ENCODE measurements at places on chromosomes 1 and 21.
A peak's percentile ranks its signal among the peaks of the same experiment; 100 is the strongest.

DNA sequence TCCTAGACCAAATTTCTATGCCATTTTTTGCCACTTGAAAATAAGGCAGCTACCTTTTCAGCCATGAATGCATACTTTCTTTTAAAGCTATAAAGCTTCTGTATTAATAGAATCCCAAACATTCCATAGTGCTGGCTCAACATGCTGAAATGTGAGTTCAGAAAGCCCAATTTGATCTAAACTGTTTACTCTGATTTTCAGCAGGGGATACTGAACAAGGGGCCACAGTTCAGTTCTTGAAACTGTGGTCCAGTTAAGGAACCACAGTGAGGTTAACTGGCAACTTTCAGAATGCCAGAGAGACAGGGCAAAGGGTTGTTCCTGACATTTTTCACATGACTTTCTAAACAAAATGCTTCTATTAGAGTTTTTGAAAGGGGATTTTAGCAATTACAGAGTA lies 85.7 kb upstream of the COL11A1 start:
- no peak for DNase-seq

DNA sequence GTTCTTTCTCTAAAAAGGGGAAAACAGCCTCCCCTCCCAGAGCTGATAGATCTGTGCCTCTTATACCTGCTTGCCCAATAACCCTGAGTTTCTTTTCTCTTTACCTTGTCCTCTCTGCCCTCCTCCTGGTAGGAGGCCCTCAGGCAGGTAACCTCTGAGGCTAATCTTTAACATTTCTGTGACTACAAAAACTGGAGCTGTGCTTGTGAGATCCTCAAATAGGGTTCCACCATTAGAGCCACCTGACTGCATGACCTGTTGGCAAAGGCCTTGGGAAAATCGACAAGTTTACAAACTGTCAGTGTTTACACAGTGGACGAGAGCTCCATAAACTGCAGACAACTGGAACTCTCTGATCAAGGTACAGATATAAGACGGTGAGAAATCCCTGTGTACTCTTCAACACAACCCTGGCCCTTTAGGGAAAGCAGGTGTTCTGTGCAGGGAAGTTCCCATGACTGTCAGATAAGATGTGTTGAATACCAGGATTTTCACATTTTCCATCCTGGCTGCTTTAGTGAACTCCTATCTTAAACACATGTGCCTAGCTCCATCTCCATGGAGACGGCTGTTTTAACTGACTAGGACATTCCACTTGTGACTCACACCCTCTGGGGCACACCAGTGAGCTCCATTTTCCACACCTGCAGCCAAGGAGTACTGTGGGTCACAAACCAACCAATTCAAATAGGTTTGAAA lies 38.3 kb downstream of the ECE1 start:
- DNase-seq = peak; percentile 73

GRCh38 chr21:36263797-36264196 lies 56.2 kb upstream of the MORC3 start:
- no peak for DNase-seq

DNA sequence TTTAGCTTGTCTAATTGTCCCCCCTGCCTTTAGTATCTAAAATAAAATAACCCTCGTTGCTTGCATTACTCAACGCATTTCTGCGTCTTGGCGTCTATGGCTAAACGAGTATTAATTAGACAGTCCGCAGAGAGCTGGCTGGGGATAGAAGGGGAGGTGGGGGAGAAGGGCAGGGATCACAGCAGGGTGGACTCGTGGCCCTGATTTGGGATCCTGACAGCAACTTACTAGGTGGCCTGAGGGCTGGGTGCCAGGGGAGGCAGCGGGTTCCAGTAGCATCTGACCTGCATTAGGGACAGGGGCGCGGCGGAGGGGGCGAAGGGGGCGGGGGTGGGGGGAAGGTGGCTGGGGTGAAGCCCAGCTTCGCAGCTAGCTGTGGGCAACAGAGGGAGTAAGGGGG lies 1.1 kb upstream of the BACE2 start:
- DNase-seq = no peak

GRCh38 chr21:33682992-33683627 lies 40.8 kb downstream of the ITSN1 start:
- DNase-seq = peak; percentile 78

GRCh38 chr1:164602101-164602422 lies 43.1 kb downstream of the PBX1 start:
- no peak for DNase-seq

DNA sequence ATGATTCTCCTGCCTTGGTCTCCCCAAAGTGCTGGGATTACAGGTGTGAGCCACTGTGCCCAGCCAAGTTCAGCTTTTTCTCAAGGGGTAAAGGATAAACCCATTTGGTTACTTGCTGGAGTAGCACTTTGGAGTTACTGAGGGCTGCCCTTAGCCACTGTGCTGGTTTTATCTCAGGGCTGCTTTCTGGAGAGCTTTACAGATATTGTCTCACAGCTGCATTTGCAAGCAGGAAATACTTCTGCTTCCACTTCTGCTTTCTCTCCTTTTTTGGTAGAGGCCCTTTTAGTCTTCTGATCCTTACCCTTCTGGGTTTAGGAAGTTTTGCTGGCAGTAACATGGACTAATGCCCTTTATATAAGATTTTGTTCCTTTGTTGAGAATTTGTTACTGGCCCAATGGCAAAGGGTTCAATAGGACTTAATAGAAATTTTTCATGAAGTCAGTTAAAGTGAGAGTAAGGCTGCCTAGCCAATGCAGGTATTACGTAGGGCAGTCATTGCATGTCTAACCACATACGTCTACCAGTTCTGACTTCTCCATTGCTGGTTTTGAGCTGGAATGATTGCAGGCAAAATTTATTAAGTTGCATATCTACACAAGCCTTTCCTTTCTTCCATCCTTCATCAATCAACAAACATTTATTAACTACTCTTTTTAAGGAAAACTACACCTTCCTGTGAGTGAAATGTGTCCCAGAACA lies 24.4 kb downstream of the CAP1 start:
- DNase-seq = no peak

DNA sequence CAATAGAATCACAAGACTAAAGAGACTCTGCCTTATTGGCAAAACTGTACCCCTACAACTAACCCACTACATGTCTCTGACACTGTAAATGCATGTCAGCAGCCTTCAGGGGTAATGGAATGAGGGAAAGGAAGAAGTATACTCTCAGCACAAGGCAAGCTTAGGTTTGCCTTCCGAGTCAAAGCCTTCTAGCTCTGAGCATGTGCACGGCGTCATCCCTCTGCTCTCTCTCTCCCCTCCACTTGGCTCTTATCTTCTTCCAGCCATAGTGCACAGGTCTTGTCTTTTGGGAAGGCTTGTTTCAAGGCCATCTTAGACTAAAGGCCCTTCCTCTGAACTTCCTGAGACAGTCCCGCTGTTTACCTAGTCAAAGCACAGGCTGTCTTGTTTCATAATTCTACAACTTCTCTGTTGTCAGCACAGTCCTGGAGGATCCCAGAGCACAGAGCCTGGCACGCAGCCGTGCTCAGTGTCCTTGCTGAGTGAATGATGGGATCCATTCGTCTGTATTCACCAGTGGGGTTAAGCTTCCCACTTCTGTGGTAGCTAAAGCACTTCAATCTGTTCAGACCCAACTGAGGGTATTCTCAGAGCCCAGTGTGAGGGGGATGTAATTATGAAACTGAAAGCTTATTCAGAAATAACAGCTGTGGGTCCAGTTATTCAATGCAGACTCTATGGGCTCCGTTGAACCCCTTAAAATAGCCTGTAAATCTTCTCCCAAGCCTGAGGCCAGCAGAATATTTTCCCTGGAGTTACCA lies 166.5 kb upstream of the PLD5 start:
- DNase-seq = no peak

GRCh38 chr1:154198756-154199562 lies 7.1 kb upstream of the TPM3 start:
- no peak for DNase-seq

- no peak for DNase-seq
Observed at GRCh38 chr1:14500041-14500440, 98.4 kb upstream of the KAZN start.

GRCh38 chr1:24413350-24414163 lies at the start of gene STPG1:
Gene STPG1 (minus strand): TSS chr1:24413782. CDS start chr1:24401388, 12,394 bp downstream.
- DNase-seq = no peak

GRCh38 chr1:1920608-1921458 lies 1.8 kb upstream of the TMEM52 start:
- DNase-seq = no peak

DNA sequence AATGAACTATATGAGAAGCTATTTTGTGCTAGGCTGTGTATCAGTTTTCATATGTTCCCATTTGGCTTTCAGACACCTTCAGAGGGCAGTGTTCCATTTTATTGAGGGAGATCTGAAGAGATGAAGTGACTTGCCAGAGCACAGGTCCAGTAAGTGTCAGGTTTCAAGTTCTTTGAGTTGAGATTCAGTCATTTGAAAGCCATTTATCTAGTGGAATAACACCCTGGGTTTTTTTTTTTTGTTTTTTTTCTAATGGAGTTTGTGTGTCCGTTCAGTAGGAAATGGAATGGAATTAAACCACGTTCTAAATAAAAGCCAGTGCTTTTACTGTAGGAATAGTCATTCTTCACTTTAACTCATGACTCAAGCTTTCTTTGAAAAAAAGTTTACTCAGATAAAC lies 652.9 kb upstream of the USP24 start:
- no peak for DNase-seq

DNA sequence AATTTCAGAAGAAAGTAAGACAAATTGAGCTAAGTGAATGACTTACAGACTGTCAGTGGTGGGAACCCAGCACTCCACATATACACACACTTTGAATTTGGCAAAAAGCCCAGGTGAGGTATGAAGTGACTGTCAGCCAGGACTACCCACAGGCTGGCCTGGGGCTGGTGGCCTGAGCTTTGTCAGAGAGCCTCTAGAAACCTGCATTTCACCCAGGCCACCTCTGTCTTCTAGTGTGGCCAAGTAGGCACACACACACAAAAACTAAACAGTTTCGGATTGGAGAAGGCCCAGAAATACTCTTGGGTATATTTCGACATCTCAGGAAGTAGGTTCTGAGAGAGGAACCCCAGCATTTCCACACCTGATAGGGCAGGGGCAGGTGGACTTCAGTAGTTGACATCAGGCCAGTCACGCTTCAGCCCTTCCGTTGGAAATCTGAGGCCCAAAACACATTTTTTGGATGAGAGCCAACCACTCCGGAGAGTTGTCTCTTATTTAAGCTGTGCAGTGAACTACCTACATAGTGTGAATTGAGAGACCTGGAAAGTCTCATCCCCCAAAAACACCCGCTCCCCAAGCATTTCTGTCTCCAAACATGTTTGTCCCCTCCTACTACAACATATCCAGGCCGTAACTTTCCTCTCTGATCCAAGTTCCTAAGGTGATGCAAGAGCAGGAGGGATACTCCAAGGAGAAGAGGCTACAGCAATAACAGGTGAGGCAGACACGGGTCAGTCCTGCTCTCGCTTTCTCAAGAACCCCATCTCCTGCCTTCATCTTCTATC lies 167.2 kb upstream of the PROX1 start:
- no peak for DNase-seq

GRCh38 chr21:26626187-26626586 lies 53.1 kb upstream of the CYYR1 start:
- DNase-seq = no peak

GRCh38 chr1:10935246-10935645 lies 77.2 kb upstream of the TARDBP start:
- no peak for DNase-seq

DNA sequence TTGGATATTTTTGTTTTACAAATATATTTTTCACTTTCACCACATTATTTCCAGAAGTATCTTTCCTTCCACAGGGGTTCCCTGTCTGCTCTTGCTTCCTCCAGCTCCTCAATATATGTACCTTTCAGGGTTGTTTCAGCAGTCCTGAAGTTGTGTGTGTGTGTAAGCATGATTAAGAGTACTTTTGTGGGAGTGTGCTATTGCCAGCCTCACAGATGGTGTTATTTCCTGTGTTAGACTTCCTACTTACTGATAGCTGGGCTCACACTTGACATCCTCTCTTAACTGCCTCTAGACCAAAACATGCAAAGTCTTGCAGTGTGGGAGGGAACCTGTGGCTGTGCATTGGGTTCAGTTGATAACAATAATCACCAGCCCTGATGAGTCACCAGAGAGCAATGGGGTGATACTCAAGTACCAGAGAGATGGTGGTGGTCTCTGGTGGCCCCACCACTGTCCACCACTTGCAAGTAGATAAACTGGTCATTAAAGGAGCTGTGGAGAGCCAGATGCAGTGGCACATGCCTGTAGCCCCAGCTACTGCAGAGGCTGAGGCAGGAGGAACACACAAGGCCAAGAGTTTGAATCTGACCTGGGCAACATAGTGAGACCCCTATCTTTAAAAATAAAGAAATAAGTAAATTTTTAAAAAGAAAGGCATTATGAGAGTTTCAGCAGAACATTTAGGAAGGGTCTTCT lies 126.7 kb downstream of the NR5A2 start:
- no peak for DNase-seq

DNA sequence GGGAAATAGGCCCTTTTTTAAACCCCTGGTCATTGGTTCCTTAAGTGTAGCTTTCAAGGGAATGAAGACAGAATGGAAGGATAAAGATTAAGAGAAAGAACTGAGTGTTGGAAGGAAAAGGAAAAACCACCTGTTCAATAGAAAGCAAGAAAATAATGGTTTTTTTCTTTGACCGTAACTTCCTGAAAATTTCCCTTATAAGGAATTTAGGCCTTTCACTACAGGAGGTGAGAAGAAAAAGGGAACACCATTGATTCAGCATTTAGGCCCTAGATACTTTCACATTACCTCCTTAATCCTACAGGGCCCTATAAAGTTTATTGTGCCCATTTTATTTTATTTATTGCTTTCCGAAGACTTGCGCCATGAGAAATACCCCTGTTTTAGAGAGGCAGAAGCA lies 18.9 kb downstream of the KPNA6 start:
- no peak for DNase-seq

GRCh38 chr1:98278055-98278454 lies 357.2 kb upstream of the DPYD start:
- no peak for DNase-seq

GRCh38 chr1:12088607-12089006 lies 25.5 kb downstream of the TNFRSF8 start:
- DNase-seq = no peak

DNA sequence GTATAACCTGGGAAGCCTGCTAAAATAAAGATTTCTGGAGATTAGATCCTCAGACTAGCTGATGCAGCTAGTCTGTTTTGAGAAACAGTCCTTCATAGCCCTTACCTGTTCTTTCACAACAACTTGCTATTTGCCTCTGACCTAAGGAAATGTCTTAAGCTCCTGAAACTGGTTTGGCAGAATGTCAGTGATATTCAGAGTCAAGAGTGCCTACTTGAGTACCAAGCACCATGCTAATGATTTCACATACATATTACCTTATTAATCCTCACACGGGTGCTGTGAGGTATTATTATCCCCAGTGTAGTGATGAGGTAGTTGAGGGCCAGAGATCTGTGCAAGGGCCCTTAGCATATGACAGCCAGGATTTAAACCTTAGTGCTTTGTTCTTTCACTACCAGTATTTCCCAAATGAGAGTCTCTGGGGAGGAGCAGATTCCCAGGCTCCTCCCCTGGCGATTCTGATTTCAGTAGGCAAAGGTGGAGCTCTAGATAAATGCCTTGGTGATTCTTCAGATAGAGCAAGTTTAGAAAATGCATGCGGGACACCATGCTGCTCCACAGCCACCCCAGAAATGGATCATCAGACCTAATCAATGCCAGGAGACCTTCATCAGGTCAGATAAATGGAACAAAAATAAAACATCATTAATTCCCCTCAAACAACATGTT lies 47.4 kb upstream of the WNT2B start:
- peak; percentile 66 for DNase-seq

GRCh38 chr21:25983745-25984144 lies 186.8 kb downstream of the APP start:
- DNase-seq = peak; percentile 62

- DNase-seq = no peak
Observed at GRCh38 chr1:43531906-43532584, 1.4 kb downstream of the PTPRF start.
